ENCODE measurements at places on chromosomes 1 and 21. TPM values are rescaled to one million over a fixed set of nuclear protein-coding genes. Genes with fewer than 3 reads are reported as not detected.
A peak's percentile ranks its signal among the peaks of the same experiment; 100 is the strongest.

DNA sequence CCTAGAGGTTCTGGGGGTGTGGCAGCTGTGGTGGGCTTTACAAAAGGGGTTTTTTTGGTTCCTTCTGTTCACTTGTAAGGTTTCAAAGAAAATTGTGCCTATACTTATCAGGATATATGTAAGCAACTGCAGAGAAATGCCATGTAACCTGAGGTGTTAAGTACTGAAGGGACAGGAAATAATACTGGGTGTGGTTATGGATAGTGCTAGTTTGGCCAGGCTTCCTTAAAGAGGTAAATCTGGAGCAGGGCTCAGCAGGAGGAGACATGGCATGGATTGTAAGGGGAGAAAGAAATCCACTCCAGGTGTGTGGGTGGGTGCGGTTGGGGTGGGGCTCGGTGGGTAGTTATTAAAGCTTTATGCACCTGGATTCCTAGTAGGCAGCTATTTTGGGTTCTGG, 28.3 kb downstream of the KIRREL1 start:
- no peak for DNase-seq

DNA sequence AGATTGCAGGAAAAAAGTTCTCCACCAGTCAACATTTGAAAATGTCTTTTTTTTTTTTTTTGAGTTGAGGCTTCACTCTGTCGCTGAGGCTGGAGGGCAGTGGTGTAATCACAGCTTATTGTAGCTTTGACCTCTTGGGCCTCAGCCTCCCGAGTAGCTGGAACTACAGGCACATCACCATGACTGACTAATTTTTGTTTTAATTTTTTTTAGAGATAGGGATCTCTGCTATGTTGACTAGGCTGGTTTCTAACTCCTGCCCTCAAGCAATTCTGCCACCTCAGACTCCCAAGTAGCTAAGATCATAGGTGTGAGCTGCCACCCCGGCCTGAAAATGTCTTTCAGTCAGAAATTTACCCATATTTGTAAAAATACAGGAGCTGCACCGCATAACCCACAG, 30.6 kb upstream of the USP24 start:
- DNase-seq, result no peak

DNA sequence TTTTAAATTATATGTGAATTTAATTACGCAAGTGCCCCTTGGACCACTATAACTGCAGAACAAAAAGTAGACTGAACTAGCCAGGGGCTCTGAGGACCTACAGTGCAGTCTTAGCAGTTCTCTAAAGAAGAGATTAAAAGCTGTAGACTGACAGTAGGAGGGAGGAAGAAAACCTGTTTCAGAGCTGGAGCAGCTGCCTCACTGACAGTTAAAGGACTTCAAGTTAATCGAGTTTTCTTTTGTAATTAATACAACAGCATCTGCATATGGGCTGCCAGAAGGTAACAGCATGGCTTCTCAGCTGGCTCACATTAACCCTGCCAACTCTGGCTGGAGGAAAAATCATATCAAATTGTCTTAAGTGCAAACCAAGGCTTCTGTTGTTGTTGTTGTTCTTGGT, 19.9 kb downstream of the DSTYK start:
- DNase-seq, result no peak

DNA sequence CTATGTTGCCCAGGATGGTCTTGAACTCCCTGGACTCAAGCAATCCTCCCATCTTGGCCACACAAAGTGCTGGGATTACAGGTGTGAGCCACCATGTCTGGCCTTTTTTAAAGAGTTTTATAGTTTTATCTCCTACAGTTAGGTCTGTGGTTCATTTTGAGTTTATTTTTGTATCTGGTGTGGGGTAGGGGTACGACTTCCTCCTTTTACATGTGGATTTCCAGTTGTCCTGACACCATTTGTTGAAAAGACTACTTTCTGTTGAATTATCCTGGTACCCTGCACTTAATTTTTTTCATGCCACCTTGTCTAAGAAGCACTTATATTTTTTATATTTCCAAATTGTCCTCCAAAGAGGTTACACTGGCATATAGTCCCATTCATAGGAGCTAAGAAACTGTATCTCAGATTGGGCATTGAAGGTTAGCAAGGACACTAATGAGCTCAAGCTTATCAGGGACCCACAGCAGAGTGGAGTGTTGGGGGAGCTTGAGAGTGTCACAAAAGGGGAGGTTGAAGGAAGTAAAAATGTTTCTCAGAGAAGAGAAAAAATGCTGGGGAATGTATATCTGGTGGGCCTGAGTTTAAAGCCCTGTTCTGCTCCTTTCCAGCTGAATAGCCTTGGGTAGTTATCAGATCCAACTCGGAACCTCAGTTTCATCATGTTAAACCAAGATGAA, 23.4 kb upstream of the MEF2D start:
- no peak for DNase-seq

DNA sequence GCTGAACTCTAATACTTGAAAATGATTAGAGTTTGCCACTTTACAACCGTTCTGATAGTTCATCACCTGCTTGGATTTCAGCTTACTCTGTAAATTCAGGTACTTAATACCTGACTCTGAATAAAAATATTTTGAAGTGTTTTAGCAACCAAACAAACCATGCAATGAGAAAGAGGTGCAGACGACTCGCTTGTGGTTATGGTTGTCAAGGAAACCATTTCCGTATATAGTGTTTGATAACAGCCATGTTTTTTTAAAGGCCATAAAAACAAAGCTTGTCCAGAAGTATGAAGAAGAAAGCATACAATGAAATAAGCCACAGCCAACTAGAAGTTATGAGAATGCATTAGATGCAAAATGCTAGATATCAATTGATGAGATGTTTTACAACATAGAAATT, 167.2 kb upstream of the HMCN1 start:
- peak; percentile 15 for DNase-seq

DNA sequence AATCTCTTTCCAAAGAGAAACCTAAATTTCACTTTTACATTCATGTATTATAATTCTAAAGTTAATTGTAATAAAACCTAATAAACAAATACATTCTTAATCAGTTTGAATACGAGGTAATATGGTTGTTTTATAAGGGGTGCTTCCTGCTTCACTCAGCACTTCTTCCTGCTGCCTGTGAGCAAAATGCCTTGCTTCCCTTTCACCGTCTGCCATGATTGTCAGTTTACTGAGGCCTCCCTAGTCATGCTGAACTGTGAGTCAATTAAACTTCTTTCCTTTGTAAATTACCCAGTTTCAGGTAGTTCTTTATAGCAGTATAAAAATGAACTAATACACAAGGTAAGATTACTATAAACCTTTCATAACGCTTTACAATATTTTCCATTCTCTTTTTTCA, 491.1 kb upstream of the LRRC7 start:
- DNase-seq, result no peak

GRCh38 chr1:215360758-215361157, 206.3 kb upstream of the KCTD3 start:
- DNase-seq, result no peak

- DNase-seq, result no peak
Observed at GRCh38 chr1:151384584-151384983, 12.1 kb upstream of the SELENBP1 start.

DNA sequence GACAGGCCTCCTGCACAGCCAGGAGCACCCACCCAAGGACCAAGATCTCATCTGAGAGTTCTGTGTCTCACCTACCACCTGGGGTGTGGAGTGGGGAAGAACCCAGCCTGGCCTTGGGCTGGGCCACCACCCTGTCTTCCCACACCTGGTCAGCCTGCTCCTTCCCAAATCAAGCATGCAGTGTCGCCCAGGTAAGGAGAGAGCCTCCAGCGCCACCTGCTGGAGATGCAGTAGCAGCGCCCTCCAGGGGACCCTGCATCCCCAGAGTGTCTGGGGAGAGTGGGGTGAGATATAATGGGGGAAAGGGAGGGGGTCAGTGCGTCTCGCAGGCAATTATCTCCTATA, 32.3 kb downstream of the KIAA2013 start:
- DNase-seq, result peak; percentile 68

- no peak for DNase-seq
Observed at GRCh38 chr1:78839704-78840277, 166.7 kb downstream of the ADGRL4 start.

- no peak for DNase-seq
Observed at GRCh38 chr21:45219517-45219916, 68.2 kb downstream of the POFUT2 start.

DNA sequence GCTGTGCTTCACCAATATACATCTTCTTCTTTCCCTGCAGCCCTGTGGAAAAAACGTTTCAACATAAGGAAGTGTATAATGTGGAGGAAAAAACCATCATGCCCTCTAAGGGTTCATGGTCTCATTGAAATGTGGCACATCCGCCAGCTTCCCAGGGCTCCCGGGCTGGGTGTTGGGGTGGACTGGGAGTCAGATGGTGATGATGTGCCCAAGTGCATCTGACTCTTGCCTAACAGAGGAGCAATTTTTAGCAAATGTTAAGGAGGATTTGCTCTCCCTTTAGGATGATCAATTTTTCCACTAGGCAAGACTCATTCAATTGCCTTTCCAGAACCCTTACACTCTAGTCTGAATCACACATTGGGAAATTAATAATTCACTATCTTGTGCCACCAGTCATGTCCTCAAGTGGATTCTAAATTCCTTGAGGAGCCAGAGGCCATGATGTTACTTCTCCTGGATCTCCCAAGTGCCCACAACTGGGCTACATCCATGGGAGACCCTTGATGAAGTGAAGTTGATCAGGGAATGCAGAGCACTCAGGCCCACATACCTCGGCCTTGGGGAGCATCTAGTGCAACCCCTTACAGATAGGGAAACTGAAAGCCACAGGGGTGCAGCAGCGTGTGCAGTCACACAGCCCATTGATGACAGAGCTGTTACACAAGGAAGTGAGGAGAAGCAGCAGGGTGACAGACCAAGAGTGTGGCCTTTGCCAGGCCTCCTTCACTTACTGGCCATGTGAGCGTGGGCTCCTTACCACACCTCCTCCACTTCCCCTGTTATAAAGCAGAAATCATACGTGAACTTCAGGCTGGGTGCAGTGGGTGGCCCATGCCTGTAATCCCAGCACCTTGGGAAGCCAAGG, 100.0 kb upstream of the SLC44A3 start:
- no peak for DNase-seq

DNA sequence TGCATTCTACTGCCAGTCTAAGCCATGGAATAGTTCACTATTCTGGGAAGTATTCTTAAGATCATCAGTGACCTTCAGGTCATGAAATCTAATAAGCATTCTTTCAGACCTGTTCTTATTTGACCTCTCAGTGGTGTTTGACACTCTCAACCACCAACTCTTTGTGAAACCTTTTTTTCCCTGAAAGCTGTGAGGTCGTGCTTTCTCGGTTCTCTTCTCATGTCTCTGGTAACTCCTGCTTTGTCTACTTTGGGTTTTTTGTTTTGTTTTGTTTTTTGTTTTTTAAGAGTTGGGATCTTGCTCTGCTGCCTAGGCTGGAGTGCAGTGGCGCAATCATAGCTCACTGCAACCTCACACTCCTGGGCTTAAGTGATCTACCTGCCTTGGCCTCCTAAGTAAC, 56.3 kb downstream of the POU2F1 start:
- no peak for DNase-seq

The PALMD gene
- total RNA-seq, result not detected

The CAPZA1 gene
- total RNA-seq, result 247 TPM

The PEX14 gene
- 23.4 TPM for total RNA-seq
